A549 treated with GW870086 at 1 μM for 4 hours (cell line): ENCODE measurements at places on chromosomes 4 and X. TPM values are rescaled to one million over a fixed set of nuclear protein-coding genes. Genes with fewer than 3 reads are reported as not detected.

The CT55 gene
- not detected in 5 replicates for total RNA-seq

The EXOC1L gene
- not detected in 5 replicates for total RNA-seq

The OR13H1 gene
- total RNA-seq, result not detected in 5 replicates

The SYNPO2 gene
- 0.73 to 1.3 TPM (median 1.1 TPM) in 5 replicates for total RNA-seq

The FATE1 gene
- total RNA-seq, result not detected in 5 replicates

The ALAS2 gene
- total RNA-seq, result not detected in 5 replicates

The SSX1 gene
- not detected in 5 replicates for total RNA-seq

The AWAT1 gene
- total RNA-seq, result not detected in 5 replicates

The NLRP2B gene
- total RNA-seq, result not detected in 5 replicates

The SPOCK3 gene
- total RNA-seq, result 0.29 to 0.71 TPM (median 0.33 TPM) in 5 replicates

The DGAT2L6 gene
- not detected in 5 replicates for total RNA-seq

The HTN1 gene
- total RNA-seq, result not detected in 5 replicates

The CDS1 gene
- total RNA-seq, result 0.48 to 0.88 TPM (median 0.65 TPM) in 5 replicates

The TAF7L gene
- 0.05 to 0.16 TPM (median 0.08 TPM) in 4 of 5 replicates, not detected in the other for total RNA-seq

The GABRG1 gene
- not detected in 5 replicates for total RNA-seq

The NKX6-1 gene
- total RNA-seq, result 0.33 to 0.46 TPM (median 0.36 TPM) in 5 replicates
